ENCODE measurements at places on chromosomes 3 and 15. TPM values are rescaled to one million over a fixed set of nuclear protein-coding genes. Genes with fewer than 3 reads are reported as not detected.
A peak's percentile ranks its signal among the peaks of the same experiment; 100 is the strongest.

PCOLCE2 gene
- 0.62 TPM for total RNA-seq

DNA sequence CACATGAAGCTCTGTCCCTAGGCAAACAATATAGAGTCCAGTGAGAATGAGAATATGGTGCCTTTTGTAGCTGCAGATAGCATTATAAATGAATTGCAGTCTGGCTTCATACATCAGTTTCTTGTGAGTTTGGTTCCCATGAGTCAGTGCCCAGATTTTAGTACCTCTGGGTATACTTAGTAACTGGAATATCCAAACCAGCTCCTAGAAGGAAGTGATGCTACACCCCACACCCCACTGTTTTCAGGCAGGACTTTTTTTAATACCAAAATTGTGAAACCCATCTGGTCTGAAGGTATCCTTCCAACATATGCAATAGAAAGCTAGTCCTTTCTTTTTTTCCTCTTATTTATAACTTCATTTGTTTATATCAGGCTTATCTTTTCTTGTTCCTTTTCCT lies 42.1 kb upstream of the FOXP1 start:
- no peak for DNase-seq

DNA sequence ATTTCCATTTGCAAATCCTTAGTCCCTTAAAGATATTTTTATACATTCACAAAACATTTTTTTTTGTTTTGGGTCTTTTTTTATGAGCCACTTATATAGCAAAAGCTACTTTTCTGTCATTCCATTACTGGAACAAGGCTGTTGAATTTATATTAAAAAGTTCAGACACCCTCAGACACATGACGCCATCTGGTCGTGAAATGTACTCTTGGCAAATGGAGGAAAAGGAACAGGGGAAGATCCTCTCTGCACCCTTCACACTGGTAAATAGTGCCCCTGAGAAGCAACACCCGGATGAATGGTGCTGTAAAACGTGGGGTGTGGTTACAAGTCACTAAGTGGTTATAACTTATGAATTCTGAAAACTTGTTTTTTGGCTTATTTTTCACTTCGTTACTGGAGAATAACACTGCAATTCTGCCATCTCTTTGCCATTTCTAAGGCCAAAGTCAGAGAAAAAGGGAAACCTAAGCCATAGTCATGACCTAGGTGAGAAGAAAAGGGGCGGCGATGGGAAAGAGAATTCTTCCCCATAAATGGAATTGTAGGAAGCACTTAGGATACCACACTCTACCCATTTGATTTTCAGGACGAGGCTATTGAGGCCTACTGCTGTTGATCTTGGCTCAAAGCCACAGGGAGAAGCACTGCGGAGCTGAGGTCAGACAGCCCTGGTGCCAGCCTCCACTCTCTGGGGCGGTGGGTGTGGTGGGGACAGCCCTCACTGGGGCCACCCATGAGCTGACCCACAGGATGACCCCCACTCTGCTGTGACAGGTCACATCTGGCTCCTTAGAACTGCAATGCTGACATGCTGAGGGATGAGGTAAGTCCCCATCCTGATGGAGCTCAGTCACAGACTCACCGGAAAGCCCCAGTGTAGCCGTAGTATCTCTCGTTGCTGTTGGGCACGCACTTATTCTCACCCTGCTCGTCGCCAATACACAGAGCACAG lies 21.9 kb downstream of the LTF start:
- DNase-seq = no peak

CCR5 gene
- 0.41 TPM for total RNA-seq

GRCh38 chr3:182142928-182143327 lies 431.2 kb downstream of the SOX2 start:
- DNase-seq = no peak

GRCh38 chr15:81363718-81364500 lies 10.1 kb downstream of the TMC3 start:
- no peak for DNase-seq

ANKRD63 gene
- 2.4 TPM for total RNA-seq

AHSG gene
- total RNA-seq = not detected

- peak; percentile 63 for DNase-seq
Observed at GRCh38 chr15:84810073-84810840, 6.9 kb upstream of the ALPK3 start.

GRCh38 chr3:197196192-197196591 lies 102.2 kb downstream of the DLG1 start:
- DNase-seq = no peak

DNA sequence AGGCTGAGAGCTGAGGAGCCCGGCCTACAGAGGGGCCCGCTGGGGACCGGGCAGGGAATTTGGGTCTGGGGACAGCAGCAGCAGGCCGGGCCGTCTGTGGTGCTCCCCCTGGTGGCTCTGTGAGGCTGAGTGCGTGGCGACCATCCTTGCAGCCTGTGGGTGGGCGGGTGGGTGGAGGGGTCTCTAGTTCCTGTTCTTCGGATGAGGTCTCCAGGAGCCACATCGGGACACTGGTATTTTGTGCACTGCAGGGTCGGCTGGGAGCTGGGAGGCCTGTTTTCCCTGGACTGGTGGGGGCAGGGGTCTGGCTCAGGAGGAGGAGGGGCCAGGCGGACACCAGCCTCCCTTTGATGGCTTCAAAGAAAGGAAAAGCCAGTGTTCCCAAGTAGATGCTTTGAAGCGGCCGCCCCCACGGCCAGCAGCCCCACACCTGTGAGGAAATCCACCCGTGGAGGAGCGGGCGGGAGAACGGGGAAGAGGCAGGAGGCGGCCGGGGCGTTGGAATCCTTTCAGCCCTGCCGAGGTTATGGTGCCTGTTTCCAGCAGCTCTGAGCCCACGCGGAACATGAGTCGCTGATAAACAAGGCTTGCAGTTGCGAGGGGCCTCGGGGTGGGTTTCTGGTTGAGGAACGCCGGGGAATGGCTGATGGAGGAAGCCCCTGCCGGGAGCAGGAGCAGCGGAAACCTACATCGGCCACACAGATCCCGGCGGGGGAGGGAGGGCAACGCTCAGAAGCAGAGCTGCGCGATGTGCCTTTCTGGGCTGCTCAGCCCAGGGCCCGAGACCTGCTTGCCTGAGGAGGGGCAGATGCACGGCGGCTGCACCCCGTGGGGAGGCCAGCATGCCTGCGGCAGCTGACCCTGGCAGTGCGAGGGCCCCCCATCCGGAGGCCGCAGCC lies 154.3 kb downstream of the NSMCE3 start:
- DNase-seq = peak; percentile 50

TMEM212 gene
- not detected for total RNA-seq

CISH gene
- 6.5 TPM for total RNA-seq

- DNase-seq = no peak
Observed at GRCh38 chr3:108546692-108547091, 36.3 kb upstream of the MYH15 start.

DNA sequence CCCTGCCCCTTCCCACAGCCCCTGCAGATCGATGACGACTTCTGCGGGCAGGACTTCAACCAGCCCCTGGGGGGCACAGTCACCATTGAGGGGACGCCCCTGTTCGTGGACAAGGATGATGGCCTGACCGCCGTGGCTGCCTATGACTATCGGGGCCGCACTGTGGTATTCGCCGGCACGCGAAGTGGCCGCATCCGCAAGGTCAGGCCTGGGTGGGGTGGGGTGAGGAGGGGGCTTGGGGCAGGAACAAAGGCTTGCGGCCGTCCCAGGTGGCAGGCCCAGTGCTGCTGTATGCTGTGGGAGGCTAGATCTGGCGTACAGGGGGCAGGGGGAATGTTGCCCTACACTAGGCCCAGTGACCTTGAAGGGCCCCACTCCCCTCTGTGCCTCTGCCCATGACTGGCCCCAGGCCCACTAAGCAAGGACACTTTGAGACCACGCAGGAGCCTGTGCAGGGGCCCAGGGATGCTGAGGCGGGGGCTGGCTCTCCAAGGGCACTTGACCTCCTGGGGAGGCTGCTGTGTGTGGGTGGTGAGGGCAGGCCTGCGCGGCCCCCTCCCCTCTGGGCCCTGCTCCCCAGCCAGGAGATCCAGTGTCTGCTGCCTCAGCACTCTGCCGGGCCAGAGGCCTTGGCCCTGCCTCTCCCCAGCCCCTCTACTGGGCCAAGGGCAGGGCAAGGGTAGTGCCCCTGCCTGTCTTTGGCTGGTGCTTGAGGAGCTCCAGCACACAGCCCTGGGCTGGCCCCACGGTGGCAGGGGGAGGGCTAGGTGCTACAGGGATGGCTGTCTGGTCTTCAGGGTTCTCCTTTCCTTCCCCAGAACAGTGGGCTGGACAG lies 8.7 kb downstream of the PLXNA1 start:
- DNase-seq = no peak

DNA sequence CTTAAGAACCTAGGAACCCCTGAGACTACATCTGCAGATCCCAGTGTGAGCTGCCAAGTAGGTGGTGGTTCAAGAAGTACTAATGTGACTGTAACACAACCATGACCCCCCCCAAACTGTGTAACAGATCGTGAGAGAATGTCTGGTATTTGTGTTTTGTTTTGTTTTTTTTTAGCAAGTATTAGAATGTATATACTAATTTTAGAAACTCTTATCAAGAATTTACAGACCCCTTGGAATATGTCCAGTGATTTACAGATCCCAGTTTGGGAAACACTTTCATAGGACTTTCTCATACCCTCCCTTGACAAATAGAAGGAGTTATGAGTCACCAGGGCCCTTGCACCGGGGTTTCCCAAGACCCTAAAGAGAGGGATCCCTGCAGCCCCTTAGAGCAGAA lies 79.8 kb downstream of the SEMA5B start:
- DNase-seq = no peak

DNA sequence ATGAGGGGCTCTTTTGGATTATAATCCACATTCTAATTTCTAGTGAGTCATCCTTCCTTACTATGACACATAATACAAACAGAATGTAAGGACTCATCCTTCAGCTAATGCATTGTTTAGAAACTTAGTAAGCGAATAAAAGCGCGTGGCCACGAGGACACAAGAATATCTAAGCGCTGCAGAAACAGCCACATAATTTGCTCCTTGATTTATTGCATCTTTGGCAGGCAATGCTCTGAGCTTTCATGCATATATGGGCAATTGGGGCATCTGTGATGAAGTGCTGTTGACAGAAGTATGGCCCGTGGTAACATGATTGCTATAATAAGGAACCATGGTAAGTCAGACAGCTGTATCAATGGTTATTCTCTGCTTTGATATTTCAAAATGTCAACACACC lies 191.3 kb upstream of the ZNF385D start:
- peak; percentile 65 for DNase-seq

- DNase-seq = peak; percentile 80
Observed at GRCh38 chr15:92377083-92377789, 16.4 kb upstream of the ST8SIA2 start.

GRCh38 chr15:67186688-67187087 lies 67.8 kb downstream of the AAGAB start:
- no peak for DNase-seq

- DNase-seq = peak; percentile 28
Observed at GRCh38 chr3:7800006-7800780, 701.4 kb upstream of the LMCD1 start.

GRCh38 chr3:53236112-53236841 lies 19.5 kb downstream of the TKT start:
- DNase-seq = peak; percentile 25

DISP2 gene
- 4.1 TPM for total RNA-seq

Data from tongue (tissue), 3 donors.